ENCODE measurements at places on chromosomes 1 and 21.

GRCh38 chr1:212733109-212733508 is 33.5 kb upstream of the BATF3 start:
- no peak for DNase-seq

DNA sequence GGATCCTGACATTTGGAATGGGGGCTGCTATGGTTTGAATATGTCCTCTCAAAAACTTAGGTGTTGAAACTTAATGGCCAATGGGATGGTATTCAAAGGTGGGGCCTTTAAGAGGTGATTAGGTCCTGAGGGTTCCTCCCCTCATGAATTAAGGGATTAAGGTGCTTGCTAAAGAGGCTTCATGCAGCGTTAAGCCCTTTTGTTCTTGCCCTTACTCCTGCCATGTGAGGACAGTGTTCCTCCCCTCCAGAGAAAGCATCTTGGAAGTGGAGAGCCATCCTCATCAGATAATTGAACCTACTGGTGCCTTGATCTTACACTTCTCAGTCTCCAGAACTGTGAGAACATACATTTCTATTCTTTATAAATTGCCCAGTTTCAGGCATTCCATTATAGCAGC is 146.6 kb downstream of the KCNJ6 start:
- DNase-seq: no peak

DNA sequence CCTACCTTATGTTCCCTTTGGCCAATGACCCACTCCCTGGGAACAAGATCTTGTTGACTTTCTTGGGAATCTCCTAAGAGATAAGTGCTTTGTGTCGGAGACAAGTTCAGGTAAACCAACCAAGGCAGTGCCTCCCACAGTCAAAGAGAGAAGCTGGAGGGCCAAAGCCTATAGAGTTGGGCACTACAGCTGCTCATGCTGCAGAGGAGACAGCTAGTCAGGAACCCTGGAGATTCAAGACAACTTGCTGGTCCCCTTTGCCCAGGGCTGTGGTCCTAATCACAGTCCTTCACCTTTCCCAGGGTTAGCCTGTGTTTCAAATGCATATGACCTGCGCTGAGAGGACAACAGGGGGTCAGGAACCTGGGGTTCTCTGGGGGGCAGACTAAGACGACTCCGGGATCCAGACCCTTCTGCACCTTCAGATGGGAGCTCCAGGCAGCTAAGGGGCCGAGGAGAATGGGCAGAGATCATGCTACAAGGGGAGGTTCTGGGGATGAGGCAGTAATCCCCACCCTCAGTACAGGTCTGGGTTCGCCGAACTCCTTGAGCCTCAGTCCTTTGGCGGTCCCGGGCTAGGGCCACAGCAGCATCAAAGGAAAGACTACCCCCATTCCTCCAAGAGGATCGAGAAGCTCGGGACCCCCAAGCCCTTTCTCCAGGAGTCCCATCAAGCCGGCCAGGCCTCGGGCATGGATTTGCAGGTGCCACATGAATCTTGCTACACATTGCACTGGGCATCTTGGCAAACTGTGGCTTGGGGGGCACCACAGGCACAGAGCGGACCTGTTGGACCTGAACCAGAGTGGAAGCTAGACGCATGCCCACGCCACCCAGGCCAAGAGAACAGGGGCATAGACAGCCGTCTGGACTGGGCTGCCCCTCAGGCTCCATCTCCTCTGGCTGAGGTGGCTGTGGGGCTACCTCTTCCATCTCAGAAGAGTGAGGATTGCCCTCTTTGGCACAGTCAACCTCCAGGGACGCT is 2.0 kb upstream of the USF1 start:
- DNase-seq: no peak

DNA sequence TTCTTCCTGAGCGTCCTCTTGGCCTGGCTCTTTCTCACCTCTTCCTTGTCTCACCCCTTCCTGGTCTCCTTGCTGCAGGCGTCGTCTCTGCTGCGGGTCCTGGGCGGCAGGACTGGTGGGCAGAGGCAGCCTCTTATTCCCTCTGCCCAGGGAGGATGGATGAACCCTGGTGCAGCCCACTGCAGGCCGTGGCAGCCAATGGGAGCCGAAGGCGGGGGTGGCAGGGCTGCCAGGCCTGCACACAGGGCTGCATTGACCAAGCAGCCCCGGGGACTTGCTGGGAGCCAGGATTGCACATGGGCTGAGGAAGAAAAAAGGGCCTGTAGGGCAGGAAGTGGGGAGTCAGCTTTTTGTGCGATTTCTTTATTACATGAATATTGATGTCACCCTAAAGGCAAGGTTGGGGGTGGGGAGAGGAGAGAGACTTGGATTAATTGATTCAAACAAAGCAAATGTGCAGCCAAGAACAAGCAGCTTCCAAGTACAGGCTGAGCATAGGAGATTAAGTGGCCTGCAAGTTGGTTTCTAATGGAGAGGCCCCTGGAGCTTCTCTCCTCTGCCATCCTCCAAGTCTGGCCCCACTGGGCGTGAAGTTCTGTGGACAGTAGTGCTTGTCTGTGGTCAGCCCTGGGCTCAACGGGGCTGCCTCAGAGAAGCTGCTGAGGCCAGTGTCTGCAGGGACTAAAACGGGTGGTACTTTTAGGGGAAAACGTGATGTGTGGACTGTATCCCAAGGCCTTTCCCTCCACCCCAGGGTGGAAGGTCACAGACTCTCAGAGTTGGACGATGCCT is at the start of gene S100B:
S100B (minus strand) TSS at position 108 of the 792 bp plus-strand sequence. CDS start 2,667 bp downstream, outside the sequence.
- no peak for DNase-seq

DNA sequence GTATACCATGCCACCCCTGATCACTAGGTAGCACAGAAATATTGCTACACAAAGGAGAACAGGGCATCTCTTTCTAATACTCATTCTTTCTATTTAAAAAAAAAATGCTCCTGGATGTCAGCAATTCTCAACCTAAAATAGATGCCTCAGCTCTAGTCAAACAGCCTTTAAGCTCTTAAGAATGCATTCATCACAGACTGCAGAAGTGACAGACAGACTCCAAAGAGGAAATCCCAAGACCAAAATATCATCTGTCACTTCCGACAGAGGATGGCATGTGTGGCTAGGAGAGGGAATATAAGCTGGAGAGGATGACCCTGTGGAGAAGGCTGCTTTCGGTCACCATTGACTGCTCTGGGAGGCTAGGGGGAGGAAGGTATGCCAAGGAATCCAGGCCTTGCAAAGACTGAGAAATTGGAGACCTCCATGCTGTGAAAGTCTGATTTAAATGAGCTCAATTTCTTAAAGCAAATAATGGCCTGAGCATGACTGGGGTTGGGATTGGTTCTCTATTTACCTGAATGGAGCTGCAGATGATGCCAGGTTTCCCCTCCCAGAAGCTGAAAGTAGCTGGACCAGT is 277.4 kb downstream of the BRINP2 start:
- DNase-seq: no peak

DNA sequence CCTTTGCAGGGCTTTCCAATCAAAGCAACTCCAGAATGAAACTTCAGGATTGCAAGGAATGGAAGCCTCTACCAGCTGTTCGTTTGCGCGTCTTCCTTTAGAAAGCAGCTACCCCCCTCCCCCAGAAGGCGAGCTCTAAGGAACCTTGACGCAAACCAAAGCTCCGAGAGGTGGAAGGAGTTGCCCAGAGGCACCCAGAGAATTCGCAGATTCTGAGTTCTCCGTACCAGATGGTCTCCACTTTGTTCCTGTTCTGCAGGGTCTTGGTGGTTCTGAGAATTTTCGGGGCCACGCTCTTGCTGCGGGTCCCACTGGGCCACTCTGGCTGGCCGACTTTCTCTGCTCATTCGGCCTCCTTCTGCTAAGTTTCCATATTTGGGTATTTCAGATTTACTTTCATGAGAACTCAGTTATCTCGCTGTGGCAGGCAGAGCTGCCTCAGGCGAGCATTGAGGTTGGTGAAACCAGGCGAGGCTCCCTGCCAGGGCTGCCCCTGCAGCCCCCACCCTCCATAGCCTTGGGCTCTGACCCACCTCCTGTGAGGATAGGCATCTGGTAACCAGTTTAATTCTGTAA is 801 bp downstream of the TRAF5 start:
- DNase-seq: peak; percentile 59

DNA sequence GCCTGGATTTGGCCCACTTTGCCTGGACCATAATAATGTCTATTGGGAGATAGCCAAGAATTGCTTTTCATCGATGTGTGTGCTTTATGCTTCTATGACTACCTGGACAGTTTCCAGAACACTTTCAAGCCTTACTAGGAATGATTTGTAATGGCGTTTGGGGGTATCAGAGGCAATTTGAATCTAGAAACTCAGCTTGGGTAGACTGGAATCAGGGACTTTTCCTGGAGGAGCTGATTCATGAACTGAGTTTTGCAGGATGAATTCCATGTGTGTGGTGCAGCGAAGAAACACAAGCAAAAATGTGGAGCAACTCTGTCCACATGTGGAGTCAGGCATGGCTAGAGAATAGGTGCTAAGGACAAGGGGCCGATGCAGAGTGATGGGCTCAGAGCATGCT is 11.9 kb upstream of the TMEM61 start:
- no peak for DNase-seq

- DNase-seq: peak; percentile 78
These were observed at the start of gene AGMAT for GRCh38 chr1:15584489-15585363. Gene AGMAT (minus strand): TSS chr1:15585051. CDS start chr1:15584967, 84 bp downstream.

GRCh38 chr1:2821966-2822620 is 20.6 kb upstream of the TTC34 start:
- peak; percentile 66 for DNase-seq

DNA sequence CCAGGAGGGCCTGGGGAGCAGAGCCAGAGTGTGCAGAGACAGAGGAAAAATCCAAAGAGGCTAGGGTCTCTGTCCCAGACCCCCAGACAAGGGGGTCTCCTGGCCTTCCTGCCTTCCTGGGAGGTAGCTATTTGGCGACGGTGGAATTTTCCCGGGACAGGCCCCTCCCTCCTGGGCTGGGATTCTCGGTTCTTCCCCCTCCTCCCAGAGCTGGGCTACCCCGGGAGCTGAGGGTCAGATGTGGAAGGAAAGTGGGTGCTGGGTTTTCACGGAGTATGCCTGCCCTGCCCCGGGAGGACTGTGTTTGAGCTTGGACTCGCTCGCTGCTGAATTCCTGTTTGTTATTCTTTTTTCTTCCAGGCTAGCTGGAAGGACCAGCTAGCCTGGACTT is 759 bp downstream of the AMPD2 start:
- no peak for DNase-seq

DNA sequence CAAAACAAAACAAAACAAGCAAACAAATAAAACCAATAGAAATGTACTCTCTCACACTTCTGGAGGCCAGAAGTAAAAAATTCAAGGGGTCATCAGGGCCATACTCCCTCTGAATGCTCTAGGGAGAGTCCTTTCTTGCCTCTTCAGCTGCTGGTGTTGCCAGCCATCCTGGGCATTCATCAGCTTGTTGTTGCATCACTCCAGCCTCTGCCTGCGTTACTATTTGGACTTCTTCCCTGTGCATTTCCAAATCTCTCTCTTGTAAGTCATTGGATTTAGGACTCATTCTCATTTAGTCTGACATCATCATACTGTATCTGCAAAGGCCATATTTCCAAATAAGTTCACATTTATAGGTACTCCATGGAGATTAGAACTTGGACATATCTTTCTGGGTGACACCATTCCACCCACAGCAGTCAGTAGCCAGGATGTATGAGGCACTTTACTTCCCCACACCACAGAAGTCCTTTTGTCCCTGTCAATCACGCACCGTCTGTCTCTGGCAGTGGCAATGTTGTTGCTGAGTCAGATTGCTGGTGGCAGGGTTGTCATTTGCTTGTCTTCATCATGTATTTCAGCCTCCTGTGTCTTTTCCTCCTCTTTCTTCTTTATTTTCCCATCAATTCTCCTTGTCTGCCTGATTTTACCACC is 151.0 kb upstream of the KCNJ6 start:
- DNase-seq: no peak

DNA sequence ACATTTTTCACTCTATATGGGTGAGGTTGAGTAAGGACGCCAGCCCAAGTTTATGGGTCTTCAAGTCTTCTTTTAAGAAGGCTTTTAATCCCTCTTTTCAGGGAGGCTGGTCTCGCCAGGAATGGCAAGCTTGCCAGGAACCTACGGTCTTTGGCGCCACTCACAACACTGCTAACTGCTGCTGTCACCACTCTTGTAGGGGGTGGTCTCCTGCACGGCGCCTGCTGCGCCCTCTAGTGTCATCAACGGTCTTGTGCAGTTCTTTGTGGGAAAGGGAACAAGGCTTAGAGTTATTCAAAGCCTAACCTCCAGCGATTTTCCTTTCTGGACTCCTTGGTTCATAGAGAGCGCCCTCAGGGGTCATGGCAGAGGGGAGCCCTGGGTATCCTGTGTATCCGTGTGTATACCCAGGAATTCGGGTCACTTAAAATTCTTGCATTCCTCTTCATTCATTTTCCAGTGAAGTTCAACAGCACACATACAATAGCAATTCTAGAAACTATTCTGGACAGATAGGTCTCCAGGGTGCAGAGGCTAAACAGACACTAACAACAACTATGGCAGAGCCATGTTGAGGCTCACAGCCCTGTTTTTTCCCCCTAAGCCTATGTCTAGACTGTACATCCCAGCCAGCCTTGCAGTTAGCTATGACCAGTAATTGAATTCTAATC is 392.8 kb upstream of the CAMK1G start:
- DNase-seq: peak; percentile 46

DNA sequence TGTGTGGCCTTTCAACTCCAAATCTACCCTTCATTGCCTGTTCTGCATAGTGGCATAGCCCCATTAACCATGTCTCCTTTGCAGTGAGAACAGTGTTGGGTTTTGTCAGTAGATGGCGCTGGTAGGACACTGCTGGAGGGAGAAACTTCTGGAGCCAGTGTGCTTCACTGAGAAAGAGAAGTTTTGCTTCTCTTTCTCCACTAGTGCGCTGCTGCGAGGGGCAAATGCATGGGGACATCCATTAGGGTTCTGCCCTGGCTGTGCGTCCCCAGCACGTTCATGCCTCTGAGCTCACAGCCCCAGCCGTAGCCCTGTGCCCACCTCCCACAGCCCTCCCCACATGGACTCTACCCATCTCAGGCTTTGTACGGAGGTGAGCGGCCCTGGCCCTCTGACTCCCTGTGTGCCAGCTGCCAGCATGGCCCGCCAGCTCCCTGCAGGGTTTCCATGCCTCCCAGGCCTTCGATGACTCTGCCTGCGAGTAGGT is 53.1 kb downstream of the RIMS3 start:
- peak; percentile 80 for DNase-seq

DNA sequence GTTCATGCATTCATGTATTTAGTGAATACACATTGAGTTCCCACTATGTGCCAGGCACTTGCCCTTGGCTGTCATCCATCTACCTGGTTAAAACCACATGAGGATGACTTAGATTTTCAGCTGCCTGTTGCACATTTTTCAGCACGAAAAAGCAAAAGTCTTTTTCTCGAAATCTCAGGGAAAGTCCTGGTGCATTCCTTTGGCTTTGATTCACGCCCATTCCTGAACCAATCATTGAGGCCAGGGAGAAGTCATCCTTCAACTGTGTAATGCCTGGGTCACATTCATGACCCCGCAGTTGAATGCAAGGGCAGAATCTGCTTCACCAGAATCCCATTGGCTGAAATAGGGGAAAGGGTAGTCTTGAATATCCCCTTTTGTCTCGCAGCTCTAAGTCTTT is 84.4 kb downstream of the RNF220 start:
- no peak for DNase-seq

- no peak for DNase-seq
These were observed 457.2 kb downstream of the AJAP1 start for GRCh38 chr1:5111581-5111980.

DNA sequence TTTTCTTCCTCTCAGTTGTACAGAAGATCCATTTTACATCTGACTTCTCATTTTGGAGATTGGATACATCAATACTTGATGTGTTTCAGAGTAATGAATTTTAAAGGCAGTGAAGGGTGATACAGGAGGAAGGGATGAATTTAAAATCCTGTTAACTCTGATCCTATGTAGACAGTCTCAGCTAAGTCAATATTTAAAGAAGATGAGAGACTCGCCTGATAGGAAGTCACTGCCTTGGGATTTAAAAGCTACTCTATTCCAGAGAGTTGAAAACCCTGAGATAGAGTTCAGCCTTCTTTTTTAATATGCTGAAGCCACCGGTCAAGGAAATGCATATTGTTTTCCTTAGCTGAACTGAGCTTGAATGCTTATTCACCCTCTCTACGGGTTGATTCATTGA is 42.7 kb downstream of the HUNK start:
- DNase-seq: no peak
